HFFc6 (cell line): ENCODE measurements at places on chromosomes 6 and 20. TPM values are rescaled to one million over a fixed set of nuclear protein-coding genes. Genes with fewer than 3 reads are reported as not detected.

RCAN2 gene
- 0.31 to 1.0 TPM in 2 of 3 replicates, not detected in the other for total RNA-seq

CAGE1 gene
- not detected in 3 replicates for total RNA-seq

STMND1 gene
- not detected in 3 replicates for total RNA-seq

PRELID3B gene
- 55.2 and 67.5 TPM in 2 replicates for total RNA-seq

FAM217A gene
- total RNA-seq: not detected in 3 replicates
